ENCODE measurements at places on chromosomes 7 and 10.

- H3K27me3 ChIP-seq = peaks cover 9% of the 10 kb centered on the region
- H3K36me3 ChIP-seq = no peaks in the 10 kb centered on the region
- H3K27ac ChIP-seq = no peak overlapping the region
- peak overlapping the region; percentile 78 for H3K4me3 ChIP-seq
- H3K4me1 ChIP-seq = peaks cover 18% of the 10 kb centered on the region
Observed at GRCh38 chr10:15169555-15170401, 1.3 kb upstream of the NMT2 start.

- no peaks in the 10 kb centered on the region for H3K36me3 ChIP-seq
- no peak overlapping the region for H3K27ac ChIP-seq
- no peaks in the 10 kb centered on the region for H3K4me1 ChIP-seq
- H3K27me3 ChIP-seq = peaks cover 49% of the 10 kb centered on the region
- DNase-seq = no peak
Observed at GRCh38 chr7:27116031-27116961, 13.8 kb upstream of the HOXA2 start.

DNA sequence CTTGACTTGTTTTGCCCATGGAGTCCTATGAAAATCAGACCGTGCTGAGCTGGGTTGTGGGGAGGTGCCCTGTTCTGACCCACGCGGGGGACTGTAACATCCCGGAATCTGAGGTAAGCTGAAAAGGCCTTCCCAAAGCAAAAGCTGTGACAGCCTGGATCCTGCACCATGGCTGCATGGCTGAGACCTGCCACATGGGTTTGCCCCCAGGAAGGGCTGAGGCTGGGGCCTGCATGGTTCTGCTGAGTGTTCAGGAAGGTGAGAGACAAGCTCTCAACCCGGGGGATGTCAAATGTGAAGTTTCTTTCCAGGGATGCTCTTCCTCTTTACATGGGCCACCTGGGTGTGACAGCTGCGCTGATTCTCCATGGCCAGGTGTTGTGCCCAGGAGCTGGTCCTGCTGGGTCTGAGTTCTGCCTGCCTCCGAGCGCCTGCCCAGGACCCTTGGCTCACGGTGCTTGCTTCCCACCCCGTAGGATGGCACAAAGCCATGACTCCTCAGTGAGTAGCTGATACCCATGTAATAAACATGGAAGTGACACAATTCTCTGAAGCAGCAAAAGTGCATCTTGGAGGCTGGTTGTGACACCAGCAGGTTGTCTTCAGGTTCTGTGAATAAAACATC, 58.3 kb downstream of the VIPR2 start:
- peaks cover 4% of the 10 kb centered on the region for H3K27me3 ChIP-seq
- H3K36me3 ChIP-seq = no peaks in the 10 kb centered on the region
- H3K27ac ChIP-seq = no peak overlapping the region
- peak; percentile 3 for DNase-seq
- no peaks in the 10 kb centered on the region for H3K4me1 ChIP-seq

GRCh38 chr7:144671429-144671828, 164.4 kb downstream of the TPK1 start:
- H3K4me1 ChIP-seq = no peaks in the 10 kb centered on the region
- H3K27me3 ChIP-seq = no peaks in the 10 kb centered on the region
- no peak overlapping the region for H3K4me3 ChIP-seq
- DNase-seq = no peak
- H3K36me3 ChIP-seq = no peaks in the 10 kb centered on the region

DNA sequence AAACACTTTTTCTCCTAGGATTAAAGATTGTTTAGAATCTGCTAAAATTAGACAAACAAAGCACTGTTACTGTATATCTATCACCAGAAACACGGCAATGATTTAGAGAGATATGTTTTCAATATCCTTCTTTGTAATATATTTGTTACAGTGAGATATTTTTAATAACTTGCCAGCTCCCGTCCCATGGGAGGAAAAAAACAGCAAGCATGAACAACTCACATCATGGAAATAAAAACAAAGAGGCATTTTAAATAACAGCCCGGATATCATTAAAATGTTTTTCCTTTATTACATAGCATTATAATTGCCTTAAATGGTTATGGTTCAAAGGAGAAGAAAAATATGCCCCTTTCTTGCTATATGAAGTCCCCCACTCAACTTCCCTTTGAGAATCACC, 272.1 kb downstream of the BMPER start:
- peaks cover 8% of the 10 kb centered on the region for H3K36me3 ChIP-seq
- DNase-seq = no peak
- no peak overlapping the region for H3K4me3 ChIP-seq
- H3K4me1 ChIP-seq = peaks cover 1% of the 10 kb centered on the region

GRCh38 chr10:129404091-129404490, 63.0 kb upstream of the MGMT start:
- H3K27me3 ChIP-seq = peaks cover 8% of the 10 kb centered on the region
- H3K36me3 ChIP-seq = no peaks in the 10 kb centered on the region
- no peak overlapping the region for H3K4me3 ChIP-seq
- H3K27ac ChIP-seq = no peak overlapping the region

- H3K36me3 ChIP-seq = no peaks in the 10 kb centered on the region
- no peaks in the 10 kb centered on the region for H3K4me1 ChIP-seq
- no peaks in the 10 kb centered on the region for H3K27me3 ChIP-seq
- no peak overlapping the region for H3K4me3 ChIP-seq
- no peak overlapping the region for H3K27ac ChIP-seq
Observed at GRCh38 chr7:49346195-49346899, 422.0 kb downstream of the CDC14C start.

GRCh38 chr10:132924046-132924952, 18.1 kb downstream of the CFAP46 start:
- H3K36me3 ChIP-seq = peaks cover under 1% of the 10 kb centered on the region
- H3K4me1 ChIP-seq = no peaks in the 10 kb centered on the region
- peak; percentile 11 for DNase-seq
- no peak overlapping the region for H3K4me3 ChIP-seq
- peaks cover 4% of the 10 kb centered on the region for H3K27me3 ChIP-seq

All from glutamatergic neuron (in vitro differentiated cells).